AG04449 (cell line): ENCODE measurements at places on chromosomes 5 and 9.

- DNase-seq = no peak
Observed at GRCh38 chr5:72857396-72857795, 40.9 kb downstream of the TNPO1 start.

DNA sequence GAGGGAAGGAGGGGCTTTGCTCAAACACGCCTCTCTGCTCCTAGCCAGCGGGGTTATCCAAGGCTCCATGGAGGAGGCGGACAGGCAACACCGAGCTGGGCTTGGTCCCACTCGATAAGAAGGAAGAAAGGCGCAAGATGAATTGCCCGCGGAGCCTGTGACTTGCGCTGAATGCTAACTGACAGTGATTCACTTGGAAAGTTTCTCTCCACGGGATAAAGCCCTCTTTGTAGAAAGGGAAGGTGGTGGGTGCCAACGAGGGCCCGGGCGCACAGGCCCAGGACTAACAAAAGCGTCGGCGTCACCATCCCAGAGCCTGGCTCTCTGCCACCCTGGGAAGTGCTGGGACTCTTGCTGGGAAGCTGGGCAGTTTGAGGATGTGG, 76.0 kb downstream of the VAV2 start:
- no peak for DNase-seq

DNA sequence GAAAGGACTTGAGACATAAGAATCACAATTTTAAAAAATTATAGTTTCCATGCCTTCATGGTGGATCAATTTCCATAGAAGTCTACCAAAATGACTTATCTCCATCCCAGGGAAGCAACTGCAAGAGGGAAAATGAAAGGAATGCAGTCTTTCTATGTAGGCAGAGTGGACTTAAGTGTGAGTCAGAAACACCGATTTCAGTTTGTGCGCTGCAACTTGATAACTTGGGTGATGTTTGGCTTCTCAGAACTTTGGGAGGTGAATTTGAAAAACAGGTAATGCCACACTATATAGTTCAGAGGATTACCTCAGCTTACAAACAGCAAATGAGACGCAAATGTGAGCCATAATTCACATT, 708 bp upstream of the CSNK1G3 start:
- DNase-seq = no peak

DNA sequence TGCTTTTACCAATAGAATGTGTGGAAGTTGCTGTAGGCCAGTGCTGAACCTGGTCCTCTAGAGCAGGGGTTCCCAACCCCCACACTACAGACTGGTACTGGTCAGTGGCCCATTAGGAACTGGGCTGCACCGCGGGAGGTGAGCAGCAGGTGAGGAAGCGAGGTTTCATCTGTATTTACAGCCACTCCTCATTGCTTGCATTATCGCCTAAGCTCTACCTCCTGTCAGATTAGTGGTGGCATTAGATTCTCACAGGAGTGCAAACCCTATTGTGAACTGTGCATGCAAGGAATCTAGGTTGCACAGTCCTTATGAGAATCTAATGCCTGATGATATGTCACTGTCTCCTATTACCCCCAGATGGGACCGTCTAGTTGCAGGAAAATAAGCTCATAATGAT, 6.1 kb upstream of the CCDC152 start:
- DNase-seq = no peak

GRCh38 chr5:144122081-144122480, 48.4 kb downstream of the YIPF5 start:
- DNase-seq = no peak

GRCh38 chr5:89397096-89397495, 514.1 kb upstream of the MEF2C start:
- DNase-seq = no peak

- no peak for DNase-seq
Observed at GRCh38 chr9:97895695-97896332, 26.5 kb downstream of the TRMO start.

DNA sequence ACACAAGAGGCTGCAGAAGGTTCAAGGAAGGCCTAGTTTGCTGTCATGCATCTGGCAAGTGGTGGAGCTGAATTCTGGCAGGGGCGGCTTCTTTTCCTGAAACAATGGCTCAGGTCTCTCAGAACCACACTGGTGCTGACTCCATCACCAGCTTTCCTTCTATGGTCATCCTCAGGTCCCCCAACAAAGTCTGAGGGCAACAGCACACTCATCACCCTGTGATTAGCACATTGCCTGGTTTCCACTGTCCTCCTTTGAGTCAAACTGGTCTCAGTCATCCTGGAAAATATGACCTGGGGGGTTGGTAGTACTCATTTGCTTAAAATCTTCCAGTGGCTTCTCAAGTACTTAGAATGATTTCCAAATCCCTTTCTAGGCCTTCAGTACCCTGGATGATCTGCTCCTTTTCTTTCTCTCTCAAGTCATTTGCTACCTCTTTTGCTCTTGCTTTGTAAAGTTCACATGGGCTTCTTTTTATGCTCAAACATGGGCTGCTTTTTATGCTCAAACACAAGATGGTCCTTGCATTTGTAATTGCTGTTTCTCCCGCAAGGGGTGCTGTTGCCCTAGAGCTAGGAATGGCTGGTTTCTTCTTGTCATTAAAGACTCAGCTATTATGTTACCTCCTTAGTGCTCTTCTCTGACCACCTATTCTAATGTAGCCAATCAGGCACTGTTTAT, 144.9 kb downstream of the ALDH1A1 start:
- no peak for DNase-seq

GRCh38 chr9:117723986-117724625, 19.9 kb downstream of the TLR4 start:
- DNase-seq = no peak

DNA sequence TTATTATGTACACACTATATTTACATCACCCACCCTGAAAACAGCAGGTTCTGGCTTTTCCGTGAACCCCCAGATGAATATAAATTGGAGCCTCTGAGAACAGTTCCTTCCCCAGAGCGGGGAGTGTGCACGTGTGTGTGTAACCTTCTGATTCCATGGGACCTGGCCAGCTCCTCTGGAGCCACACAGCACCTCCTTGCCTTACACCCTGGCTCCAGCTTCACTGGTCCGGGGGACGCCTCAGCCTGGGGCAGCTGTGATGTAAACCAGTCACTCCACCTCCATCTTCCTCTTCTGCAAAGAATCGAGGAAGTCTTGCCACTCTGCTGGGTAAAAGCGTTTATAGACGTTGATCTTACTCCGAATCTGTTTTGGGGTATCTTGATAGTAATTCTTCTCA, 4.4 kb downstream of the NOP16 start:
- no peak for DNase-seq

DNA sequence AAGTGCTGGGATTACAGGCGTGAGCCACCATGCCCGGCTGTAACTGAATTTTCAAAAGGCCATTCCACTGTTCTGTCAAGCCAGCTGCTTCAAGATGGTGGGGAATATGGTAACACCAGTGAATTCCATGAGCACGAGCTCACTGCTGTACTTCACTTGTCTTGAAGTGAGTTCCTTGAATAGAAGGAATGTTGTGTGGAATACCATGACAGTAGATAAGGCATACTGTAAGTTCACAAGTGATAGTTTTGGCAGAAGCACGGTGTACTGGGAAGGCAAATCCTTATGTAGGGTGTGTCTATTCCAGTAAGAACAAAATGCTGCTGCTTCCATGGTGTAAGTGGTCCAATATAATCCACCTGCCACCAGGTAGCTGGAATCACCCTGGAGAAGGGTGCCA, 6.6 kb upstream of the PRXL2C start:
- no peak for DNase-seq

GRCh38 chr5:180391276-180391675, 38.1 kb upstream of the GFPT2 start:
- no peak for DNase-seq
